DMS79 (cell line): ENCODE measurements at places on chromosomes 1 and 21.

- no peak for DNase-seq
Measured at GRCh38 chr1:214541693-214542092, 9.7 kb downstream of the PTPN14 start.

GRCh38 chr1:224592636-224593582 is 23.2 kb upstream of the CNIH3 start:
- peak; percentile 44 for DNase-seq

GRCh38 chr1:94989398-94989797 is 62.5 kb upstream of the CNN3 start:
- DNase-seq, result no peak

GRCh38 chr1:38730511-38731397 is 128.8 kb downstream of the RRAGC start:
- no peak for DNase-seq

- DNase-seq, result no peak
Measured at GRCh38 chr21:41597227-41597626, 89.3 kb upstream of the TMPRSS2 start.

DNA sequence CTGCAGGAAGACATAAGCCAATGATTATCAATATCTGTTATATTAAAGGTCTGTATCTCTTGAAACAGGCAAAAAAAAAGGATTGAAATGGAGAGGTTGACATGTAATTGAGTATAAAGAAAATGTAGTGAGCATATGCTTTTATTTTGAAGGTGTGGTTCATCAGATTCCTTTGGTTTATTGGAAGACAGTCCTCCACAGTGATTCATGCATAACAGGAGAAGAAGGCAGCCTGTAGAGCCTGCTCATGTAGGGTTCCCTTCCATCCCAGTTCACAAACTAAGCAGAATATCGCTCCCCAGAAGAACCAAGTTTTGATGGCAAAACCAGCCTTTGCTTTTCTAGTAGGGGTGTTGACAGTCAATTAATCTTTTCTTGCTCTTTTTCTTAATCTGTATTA is 1016.8 kb upstream of the ADGRL4 start:
- DNase-seq, result no peak

DNA sequence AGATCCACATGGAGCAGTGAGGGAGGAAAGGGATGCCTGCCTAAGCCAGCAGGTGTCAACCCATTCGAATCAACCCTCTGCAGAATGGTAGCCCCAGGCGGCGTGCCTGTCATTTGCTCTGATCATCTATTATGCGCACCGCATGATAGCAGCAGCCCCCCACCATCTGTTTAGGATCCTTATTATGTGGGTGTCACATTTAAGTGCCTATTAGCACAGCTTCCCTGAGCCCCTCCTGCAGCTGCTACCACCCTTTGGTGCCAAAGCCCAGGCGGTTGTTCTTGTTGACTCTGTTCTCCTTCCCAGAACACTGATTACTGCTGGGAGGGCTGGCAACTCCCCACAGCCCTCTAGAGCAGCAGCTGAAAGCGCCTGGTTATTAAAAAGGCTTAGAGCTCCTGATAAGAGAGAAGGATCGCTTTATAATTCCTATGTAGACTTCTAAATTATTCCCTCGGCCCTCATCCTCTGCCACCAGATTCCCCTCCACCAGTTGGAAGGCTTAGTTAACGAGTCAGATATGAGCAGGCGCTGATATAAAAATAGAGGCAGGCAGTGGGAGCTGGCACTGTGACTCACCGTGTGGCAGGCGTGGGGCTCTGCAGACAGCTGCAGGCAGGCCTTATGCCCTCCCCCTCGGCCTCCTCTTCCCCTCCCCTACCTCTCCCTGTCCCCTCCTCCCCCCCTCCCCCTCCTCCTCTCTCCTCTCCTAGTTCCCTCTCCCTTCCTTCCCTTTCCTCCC is 23.0 kb downstream of the ACTA1 start:
- no peak for DNase-seq

GRCh38 chr1:179867493-179868330 is 9.9 kb downstream of the TOR1AIP2 start:
- no peak for DNase-seq

GRCh38 chr1:28176492-28177470 is at the start of gene PTAFR:
TSS of gene PTAFR (minus strand) at chr1:28176690. CDS start at chr1:28151021, 25,669 bp downstream.
- no peak for DNase-seq

DNA sequence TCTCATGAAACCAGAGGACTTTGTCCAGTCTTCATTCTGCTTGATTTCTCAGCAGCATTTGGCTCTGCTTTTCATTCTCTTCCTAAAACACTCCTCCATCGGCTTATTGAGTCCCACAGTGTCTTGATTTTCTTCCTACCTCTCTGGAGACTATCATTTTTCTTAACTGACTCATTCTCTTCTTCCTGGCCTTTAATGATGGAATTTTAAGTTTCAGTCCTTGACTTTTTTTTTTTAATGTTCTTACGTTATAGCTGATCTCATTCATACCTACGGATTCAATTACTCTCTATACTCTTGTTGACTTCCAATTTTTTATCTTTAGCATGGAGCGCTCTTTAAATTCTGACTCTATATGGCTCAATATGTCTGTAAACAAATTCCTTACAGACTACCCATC is 111.1 kb downstream of the NEK7 start:
- no peak for DNase-seq

DNA sequence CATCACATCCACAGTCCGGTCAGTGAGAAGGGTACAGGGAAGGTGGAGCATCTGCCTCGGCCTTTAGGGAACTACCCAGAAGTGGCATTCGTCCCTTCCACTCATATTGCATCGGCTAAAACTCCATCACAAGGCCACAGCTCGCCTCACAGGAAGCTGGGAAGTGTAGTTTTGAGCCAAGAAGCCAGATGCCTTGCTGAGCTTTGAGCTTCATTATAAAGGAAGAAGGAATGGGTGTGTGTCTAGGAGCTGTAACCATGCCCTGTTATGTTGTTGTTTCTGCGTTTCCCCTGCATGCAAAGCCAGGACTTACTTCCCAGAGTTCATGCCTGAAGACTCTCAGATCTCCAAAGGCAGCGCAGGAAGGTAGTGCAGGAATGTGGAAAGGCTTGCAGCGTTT is 61.1 kb downstream of the OPTC start:
- DNase-seq, result no peak

- no peak for DNase-seq
Measured at GRCh38 chr1:9763914-9764313, 59.9 kb downstream of the CLSTN1 start.

DNA sequence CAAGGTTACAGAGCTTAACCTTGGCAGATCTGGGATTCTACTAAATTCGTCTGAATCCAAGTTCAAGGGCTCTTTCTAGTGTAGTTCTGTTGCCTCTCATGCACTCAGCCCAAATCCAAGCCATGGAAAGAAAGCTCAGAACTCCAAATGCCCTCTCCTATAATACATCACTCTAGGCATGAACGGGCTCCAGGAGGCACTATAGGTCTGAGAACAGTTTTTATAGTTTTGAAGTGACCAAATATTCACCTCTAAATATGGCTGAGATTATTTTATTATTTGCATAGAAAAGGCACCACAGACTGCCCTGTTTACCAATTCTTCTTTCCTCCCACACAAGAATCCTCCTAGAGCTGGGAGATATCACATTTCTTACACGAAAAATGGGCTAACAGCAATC is 327.9 kb upstream of the BEND5 start:
- DNase-seq, result no peak

DNA sequence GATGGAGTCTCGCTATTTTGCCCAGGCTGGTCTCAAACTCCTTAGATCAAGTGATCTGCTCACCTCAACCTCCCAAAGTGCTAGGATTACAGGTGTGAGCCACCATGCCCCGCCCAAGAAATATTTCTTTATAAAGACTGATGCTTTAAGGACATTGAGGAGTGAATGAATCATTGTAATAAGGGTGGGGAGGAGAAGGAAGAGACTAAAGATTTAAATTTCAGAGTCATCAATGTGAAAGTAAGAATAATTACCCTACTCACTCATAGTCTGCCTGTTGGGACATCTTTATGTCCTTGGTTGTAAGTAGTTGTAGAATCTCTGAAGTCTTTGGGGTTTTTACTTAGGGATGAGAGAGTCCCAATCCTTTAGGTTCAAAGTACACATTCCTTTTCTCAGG is 7.3 kb downstream of the KDM1A start:
- no peak for DNase-seq

DNA sequence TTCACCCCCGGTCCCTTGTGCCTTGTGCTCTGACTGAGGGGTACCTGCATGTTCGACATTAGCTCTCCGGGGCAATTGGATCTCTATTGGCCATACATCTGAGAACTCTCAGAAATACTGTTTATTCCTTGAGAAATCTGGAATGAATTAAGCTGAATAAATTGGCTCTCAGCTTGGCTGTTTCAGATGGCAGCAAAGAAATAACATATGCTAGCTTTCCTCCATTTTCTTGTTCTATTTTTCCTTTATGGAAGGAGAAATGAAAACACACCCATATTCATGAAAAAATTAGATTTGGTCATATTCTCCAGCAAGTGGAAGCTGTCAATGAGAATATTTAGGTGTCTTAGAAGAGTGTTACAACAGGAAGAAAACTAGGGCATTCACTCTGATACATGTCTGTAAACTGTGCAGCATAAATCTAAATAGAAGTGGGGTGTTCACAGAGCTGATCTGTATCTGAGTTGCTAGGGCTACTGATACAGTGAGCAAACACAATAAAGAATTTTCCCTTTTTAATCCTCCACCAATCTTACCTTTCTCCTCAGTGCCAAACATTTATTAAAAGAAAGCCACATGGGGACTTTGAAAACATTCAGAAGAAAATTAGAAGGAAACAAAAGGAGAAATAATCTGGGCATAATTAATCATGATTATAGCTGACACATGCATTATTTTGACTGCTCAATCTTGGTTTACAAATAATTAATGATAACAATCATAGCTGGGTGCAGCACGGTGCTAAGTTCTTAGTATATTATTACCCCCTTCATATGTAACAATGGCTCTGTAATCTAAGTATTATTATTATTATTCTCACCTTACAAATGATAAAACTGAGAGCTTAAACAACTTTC is 671.9 kb upstream of the USP24 start:
- DNase-seq, result no peak

GRCh38 chr1:30522031-30523004 is 201.1 kb downstream of the MATN1 start:
- DNase-seq, result no peak

DNA sequence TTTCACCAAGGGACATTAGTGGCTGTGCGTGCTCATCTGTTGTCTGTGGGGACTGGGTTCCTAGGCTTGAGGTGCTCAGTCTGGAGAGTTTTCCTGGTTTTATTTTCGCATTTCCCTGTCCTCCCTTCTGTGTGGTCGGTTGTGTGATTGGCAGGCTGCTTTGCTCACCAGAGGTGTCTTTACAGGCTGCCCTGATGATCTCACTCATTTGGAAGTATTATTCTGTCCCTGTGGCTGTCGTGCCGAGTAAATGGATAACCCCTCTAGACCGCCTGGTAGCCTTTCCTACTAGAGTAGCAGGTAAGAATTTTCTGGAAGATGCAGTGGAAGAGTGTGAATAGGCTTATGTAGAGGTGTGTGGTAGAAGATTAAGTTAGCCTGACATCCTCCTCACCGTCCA is 44.1 kb upstream of the HMGN1 start:
- no peak for DNase-seq

DNA sequence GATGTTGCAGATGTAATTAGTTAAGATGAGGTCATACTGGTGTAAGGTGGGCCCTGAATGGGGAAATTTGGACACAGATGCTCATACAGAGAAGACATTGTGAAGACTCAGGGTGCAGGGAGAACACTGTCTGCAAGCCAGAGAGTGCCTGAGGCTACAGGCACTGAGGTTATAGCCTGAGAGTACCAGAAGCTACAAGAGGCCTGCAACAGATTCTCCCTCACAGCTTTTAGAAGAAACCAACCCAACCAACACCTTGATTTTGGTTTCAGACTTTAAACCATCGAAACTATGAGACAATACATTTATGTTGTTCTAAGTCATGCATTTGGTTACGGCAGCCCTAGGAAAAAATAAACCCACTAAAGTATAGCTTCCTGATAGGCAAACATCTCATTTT is 321.7 kb upstream of the USP25 start:
- DNase-seq, result no peak

DNA sequence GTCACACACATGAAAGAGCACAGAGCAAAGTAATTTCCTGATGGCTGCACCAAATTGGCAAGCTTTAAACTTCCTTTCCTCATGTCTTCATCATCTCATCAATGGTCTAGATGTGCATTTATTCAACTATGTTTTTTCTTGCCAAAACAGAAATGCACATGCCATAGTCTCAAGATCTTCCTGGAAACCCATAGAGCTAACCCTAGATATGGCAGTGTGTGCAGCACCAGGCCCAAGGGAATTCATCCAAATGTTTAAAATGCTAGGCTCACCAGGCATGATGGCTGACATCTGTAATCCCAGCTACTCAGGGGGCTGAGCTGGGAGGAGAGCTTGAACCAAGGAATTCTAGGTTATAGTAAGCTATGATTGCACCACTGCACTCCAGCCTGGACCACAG is 31.2 kb upstream of the PALMD start:
- no peak for DNase-seq

DNA sequence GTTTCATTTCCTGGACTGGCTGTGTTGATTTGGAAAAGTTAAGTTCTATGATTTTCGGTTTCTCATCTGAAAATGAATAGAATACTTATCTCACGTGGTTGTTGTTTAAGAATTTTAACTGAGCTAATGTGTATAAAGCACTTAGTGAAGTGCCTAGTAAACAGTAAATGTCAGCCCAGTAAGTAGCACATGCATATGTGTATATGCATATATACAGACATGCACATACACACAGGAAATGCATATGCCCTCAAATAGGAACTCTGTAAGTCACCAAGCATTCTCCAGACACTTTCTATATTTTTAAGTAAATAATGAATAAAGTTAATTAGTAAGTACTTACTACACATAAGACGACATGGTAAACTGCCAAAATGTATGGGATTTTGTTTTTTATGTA is 128.6 kb downstream of the CLEC20A start:
- DNase-seq, result no peak

GRCh38 chr1:54928327-54928726 is 41.3 kb upstream of the DHCR24 start:
- DNase-seq, result no peak

DNA sequence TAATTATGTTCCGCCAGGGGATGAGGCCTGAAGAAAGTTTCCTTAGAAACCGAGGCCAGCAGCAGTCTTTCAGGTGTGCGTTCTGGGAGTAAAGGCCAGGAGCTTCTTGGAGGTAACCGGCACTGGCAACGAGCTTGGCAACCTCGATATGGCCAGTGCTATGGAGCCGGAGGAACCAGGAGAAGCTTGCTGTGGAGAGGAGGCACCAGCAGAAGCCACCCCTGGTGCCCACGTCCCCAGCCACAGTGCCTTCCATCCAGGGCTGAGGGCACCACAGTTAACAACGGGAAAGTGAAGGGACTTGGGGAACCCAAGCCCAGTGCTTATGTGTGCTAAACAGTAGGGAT is 41.5 kb upstream of the LIN9 start:
- DNase-seq, result no peak

DNA sequence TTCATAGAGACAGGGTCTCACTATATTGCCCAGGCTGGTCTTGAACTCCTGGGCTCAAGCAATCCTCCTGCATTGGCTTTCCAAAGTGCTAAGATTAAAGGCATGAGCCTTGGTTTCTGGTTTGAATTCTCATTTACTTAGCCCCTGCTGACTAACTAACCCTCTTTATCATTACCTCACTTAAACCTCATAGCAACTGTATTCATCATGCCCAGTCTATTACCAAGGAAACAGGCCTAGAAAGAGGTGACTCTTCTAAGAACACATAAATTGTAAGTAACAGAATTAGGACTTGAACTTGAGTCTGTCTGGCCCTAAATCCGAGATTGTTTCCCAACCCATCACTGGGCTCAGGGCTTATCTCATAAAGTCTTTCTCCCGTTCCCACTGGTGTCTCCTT is 44.2 kb downstream of the TMEM53 start:
- DNase-seq, result no peak

- no peak for DNase-seq
Measured at GRCh38 chr1:107626073-107626796, 338.7 kb downstream of the VAV3 start.

- DNase-seq, result no peak
Measured at GRCh38 chr1:9438431-9439073, 100.7 kb upstream of the SLC25A33 start.
